NCI-H1092 (cell line): ENCODE measurements at places on chromosomes 12 and 14.

- no peak for DNase-seq
These were observed 87.7 kb downstream of the PTPRB start for GRCh38 chr12:70549340-70550179.

- DNase-seq, result no peak
These were observed 29.6 kb downstream of the ADIPOR2 start for GRCh38 chr12:1720494-1720893.

DNA sequence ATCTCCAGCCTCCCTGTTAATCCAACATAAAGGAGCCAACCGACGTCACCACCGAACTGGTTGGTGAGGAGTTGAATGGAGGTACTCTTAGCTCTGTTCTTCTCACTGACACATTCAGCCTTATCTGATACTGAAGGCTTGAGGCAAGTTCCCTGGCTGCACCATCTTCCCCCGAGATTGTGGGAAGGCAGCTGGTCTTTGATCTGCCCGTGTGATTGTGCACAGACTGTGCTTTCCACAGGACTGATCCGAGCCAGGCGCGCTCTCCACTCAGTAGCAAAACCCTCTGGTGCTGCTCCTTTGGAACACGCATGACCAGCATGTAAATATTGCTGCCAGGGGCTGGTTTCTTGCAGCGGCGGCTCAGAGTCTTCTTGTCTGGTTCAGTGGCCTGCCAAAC is 30.1 kb upstream of the DLK1 start:
- no peak for DNase-seq

- peak; percentile 68 for DNase-seq
These were observed 65.1 kb downstream of the PCNX1 start for GRCh38 chr14:70972107-70972976.

DNA sequence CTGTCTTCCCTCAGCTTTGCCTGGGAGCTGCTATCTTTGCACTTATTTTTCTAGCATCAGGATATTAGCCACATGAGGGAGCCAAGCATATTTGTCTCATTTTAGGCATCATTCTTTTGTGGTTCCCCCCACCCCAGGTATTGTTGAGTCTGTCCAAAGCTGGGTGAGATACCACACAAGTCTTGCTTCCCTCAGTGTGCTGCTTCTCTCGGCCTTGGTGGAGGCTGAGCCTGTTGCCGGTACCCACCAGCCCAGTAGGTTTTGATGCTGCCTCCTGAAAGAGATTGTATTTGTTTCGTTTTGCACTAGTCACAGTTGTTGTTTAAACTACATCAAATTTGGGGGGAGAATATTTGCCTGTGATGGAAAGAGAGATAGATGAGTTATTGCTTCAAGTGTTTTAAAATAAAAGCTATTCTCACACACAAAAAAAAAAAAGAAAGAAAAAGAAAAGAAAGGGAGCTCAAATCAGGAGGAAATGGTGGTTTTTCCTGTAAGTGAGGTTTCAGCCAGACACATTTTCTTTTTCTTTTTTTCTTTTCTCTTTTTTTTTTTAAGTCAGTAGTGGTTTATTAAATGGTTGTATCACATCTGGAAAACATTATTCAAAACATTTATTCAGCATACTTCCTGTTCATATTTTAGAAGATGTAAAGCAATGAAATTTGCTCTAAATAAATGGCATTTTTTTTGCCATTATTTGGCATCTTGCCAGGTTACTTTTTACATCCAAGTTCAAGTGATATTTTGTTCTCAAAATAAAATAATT is 58.5 kb downstream of the SLC4A8 start:
- no peak for DNase-seq

DNA sequence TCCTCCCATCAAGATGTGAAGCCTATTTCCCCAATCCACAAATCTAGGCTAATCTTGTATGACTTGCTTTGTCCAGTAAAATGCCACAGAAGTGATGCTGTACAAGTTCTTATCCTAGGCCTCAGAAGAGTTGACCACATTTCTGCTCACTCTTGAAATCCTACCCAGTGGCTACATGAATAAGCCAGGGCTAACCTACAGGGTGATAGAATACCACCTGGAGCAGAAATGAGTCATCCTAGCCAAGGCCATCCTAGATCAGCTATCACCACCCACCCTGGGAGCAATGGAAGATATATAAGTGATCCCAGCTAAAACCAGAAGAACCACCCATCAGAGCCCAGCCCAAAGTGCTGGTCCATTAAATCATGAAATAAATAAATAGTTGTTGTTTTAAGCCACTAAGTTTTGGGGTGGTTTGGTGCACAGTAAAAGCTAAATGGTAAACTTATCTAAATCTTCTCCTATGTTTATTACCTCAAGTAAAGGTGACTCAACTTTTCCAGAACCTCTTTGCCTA is 105.1 kb downstream of the RPS29 start:
- no peak for DNase-seq

DNA sequence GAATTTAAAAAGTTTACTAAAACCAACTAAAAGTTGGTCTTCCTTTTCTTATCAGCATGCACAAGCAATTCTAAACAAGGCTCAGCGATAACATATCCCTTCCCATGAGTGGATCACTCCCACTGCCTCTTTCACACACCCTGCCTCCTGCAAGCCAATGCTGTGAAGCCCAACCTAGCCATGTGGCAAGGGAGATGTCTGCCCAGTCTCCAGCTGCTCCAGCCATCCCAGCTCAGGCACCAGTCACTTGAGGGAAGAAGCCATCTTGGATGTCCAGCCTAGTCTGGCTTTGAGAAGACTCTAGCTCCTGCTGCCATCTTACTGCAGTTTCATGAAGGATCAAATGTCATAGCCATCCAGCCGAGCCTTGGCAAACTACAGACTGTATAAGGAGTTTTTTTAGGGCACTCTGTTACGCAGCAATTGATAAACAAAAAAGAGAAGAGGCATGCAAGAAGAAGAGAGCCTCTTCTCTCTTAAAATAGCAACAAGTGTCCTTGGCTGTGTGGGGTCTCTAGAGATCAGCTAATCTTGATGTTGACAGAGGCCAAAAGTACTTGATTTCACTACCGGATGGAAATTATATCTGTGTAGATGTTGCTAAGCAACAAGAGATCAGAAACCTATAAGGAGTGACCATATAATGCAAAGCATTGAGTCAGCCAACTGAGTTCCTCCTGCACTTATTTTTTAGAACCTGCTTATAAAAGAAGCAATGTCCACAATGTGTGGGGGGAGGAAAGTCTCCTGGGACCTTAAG is 108.9 kb downstream of the PTCSC3 start:
- DNase-seq, result peak; percentile 67

DNA sequence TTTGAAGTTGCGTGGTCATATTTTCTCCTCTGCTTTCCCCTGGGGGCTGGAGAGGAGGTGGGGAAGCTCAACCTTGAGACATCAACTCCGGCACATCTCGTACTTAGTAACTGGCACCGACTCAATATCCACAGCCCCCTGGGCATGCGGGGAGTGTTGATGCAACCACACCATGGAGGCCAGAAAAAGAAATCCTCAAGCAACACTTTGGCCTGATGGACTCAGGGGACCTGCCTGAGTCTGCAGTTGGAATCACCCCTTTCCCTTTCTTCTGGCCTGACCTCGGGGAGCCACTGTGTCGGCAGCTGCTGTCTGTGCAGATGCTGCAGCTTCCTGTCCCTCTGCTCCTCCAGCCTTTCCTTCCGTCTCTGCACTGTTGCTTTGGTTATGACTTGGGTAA is 11.4 kb upstream of the AACS start:
- DNase-seq, result no peak

GRCh38 chr12:19972325-19973288 is 395.7 kb upstream of the PDE3A start:
- no peak for DNase-seq
